Activated T-helper 2 cell treated with anti-CD3 and anti-CD28 coated beads, Interferon-gamma antibody, Interleukin-2, Interleukin-4, amounts not matched to agents 10 μg/mL and 5 μg/mL and 100 μg/mL, durations not matched to agents 14 hours and 24 hours and 36 hours (primary cell): ENCODE measurements at places on chromosomes 2 and 18.

DNA sequence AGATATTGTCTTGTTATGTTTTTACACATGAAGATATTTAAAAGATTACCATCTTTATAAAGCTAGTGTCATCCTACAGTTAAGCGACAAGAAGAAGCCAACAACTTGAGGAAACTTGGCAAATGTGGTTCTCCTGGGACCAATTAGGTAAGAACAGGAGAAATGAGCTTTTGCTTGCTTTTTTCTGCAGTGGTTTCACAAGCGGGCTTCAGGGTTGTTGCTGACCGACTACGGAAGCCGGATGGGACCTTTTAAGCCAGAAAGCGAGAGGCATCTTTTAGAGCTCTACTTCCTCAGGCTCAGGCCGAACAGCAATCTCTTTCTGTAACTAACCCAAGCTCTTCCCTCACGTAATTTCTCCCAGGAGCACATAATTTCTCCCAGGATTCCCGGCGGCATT, 256.5 kb downstream of the CNTNAP5 start:
- no peak for DNase-seq

- peak; percentile 97 for DNase-seq
Observed at GRCh38 chr2:64751286-64752260, 97.9 kb upstream of the SERTAD2 start.

DNA sequence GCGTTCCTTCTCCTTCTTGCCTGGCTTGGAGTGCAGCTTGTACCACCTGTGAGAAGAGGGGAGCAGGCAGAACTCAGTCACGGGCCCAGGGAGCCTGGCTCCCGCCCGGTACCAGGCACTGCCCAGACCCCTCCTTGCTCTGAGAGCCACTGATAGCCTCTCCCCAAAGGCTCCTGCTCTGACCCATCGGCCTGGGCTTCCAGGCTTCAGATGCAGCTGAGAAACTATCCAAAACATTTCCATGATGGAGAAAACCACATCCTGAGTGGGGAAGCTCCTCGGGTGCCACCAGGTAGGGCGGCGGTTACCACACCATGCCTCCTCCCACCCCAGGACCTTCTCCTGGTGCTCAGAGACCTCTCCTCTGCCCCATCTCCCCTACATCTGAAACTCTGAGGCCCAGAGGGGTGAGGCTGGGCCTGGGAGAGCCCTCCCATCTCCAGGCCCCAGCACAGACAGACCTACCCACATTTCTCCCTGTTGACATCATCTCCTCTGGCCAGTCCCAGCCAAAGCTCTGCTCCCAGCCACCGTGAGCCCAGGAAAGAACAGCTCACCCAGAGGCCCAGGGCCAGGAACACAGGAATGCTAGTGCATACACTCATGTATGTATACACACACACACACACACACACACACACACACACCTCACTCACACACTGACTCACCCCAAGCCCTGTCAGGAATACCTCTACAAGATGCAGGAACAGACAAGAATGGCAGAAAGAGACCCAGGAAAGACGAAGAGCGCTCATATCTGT, 17.9 kb upstream of the SFXN5 start:
- no peak for DNase-seq

- DNase-seq: no peak
Observed at GRCh38 chr2:107412981-107413380, 413.7 kb upstream of the RGPD4 start.

DNA sequence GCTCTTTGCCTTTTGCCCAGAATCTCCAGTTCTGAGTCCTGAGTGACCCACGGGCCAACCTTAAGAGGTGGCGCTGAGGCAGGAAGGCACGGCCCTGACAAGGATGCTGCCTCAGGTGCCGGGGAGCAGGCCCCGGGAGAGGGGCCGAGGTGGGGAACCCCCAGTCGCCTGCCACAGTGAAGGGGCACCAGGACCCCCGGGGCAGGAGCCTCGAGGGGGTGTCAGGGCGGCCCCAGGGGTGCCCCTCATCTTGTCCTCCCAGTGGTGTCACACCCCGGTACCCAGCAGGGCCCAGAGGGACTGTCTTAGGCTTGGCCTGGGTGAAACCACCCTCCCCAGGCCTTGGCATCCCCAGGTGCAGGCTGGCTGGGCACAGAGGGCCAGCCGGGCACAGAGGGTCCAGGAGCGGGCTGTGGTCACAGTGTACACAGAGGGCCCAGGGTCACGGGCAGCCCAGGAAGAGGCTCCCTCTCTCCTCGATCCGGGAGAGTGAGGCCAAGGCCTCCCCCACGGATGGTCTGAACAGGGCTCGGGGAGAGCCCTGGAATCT, 1.0 kb downstream of the PDCD1 start:
- no peak for DNase-seq

- DNase-seq: no peak
Observed at GRCh38 chr2:162058973-162059668, 14.9 kb downstream of the DPP4 start.

DNA sequence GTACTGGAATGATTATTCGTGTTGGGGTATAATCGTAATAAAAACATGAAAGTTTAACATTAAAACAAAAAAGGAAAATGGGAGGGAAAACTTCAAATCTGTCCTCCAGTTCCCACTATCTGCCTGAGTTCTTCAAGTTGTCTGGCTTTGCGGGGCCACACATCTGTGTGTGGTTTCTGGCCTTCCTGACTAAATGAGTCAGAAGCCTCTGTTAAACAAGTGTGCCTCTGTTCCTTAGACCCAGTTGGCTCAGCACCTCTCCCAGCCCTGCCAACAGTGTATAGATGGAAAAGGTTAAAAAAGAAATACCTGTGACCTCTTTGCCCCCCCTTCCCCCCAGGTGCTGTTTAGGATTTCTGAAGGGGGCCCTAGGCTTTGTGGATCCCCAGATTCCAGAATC, 30.2 kb downstream of the XDH start:
- no peak for DNase-seq

GRCh38 chr2:218880102-218880858, at the start of gene WNT10A:
TSS of gene WNT10A (plus strand) at chr2:218880852. CDS start at chr2:218880996, 144 bp downstream.
- no peak for DNase-seq

GRCh38 chr2:173644146-173644545, 289.5 kb downstream of the CDCA7 start:
- no peak for DNase-seq
